Hepatic stellate cell (primary cell): ENCODE measurements at places on chromosomes 1 and 21.

GRCh38 chr1:150613061-150613920 lies 16.1 kb downstream of the ENSA start:
- peak; percentile 62 for DNase-seq

DNA sequence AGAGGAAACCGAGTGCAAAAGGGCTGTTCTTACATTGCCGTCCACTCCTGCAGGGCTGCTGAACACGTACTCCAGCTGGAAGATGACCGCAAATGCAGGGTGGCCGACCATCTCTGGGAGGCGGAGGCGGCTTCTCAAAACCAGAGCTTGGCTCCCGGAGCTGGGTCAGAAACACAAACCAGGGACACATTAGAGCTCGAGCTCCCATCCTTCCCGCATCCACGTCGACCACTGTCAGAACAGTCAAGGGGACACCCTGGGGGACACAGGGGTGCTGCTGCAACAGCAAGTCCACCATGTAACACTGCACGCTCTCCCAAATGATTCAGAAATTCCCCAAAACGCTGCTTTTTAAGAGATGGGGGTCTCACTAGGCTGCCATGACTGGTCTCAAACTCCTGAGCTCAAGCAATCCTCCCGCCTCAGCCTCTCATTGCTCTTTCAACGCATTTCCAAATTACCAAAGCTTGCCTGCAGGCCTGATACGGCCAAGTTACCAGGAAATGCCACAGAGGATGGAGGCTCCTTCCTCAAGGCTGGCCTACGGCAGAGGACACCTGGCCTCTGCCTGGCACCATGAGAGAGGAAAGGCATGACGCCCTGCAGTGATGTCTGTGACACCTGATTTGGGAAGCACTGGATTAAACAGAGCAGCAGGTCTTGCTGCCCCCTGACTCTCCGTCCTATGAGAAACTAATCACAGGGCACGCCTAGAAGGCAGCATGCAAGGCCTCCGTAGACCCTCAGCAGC lies 45.0 kb downstream of the NPHP4 start:
- no peak for DNase-seq

DNA sequence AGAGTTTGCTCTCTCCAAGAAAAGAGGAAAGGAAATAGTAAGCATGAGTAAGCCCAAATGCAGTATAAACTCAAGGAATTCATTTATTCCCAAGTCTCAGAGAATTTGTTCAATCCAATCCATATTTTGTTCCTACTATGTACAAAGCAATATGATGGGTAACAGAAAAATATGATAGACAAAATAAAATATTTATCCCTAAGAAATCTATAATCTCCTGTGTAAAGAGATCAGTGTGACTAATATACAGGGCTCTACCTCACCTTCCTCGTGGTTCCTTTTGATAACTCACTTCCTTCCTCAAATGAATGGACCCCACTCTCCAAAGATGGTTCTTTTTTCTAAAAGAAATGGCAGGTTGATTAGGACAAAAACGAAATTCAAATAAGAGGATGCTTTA lies 7.6 kb downstream of the CLSPN start:
- DNase-seq, result no peak

DNA sequence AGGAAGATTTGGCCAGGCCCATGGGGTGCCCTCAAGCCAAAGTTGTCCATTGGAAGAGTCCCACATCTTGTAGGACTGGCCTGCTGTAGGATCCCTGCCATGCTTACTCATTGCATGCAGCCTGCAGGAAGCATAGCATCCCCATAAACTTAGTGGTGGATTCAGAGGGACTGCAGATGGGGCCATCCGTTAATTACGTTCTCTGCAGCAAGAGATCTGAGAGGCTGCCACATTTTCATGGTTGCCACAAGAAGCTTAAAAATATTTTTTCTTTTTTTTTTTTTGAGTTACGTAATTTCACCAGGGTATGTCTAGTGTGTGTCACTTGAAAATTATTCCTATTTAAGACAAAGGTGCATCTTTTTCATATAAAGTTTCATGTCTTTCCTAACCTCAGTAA lies 329.7 kb upstream of the USP24 start:
- no peak for DNase-seq

- no peak for DNase-seq
These were observed 136.7 kb downstream of the TLR5 start for GRCh38 chr1:223006371-223006770.

- DNase-seq, result no peak
These were observed 75.1 kb downstream of the UCHL5 start for GRCh38 chr1:192984080-192984479.

DNA sequence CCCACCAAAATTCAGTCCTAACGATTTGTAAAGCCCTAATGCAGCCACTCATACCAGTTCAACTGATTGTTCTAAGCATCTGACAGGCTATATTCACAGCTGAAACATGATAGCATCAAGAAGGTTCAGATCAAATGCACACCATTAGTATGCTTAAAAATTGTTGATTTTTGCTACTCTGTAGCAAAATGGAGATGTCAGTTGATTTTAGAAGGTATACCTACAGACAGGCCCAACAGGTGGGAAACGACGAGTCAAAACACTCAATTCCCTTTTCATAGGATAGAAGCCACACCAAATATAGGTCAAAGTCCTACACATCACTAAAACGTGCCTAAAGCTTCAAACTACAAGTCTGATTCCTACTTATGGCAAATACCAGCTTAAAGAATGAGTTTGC lies 6.7 kb downstream of the SFPQ start:
- DNase-seq, result no peak

- no peak for DNase-seq
These were observed 3.9 kb downstream of the LAPTM5 start for GRCh38 chr1:30753660-30754123.

- no peak for DNase-seq
These were observed at the start of gene CFAP74 for GRCh38 chr1:2003541-2004131. Gene CFAP74 (minus strand): TSS chr1:2003786. CDS start chr1:1990956, 12,830 bp downstream.

DNA sequence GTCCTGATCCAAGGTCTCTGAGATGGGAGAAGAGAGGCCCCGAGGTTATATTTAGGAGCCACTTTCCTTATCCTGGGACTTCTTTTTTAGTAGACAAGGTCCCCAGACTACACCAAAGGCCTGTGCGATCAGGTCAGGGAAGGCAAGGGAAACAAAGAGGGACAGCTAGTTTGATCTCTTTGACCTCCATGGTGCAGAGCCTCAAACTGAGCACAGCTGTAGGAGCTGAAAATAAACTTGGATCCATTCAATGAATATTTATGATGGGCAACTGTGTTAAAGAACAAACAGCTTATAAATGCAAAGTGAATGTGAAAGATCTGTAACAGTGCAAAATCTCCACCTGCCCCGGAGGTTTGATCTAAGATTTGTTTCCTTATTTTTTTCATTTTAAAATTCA lies 256.6 kb downstream of the DYRK1A start:
- DNase-seq, result no peak

DNA sequence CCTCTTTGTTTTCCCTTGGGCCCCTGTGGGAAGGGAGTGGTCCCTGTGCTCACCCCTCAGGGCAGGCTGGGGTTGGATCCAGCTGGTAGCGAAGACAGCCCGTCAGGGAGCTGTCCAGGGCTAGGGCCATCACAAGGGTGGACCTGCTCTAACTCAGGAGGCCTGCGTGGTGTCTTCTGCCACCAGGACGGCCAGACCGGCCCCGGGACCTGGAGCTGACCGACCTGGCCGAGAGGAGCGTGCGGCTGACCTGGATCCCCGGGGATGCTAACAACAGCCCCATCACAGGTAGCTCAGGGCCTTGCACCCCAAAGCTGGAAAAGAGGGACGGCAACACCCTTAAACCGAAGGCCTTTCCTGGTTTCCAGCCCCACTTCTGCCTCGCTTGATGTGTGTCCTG lies 64.2 kb upstream of the CNTN2 start:
- DNase-seq, result no peak

DNA sequence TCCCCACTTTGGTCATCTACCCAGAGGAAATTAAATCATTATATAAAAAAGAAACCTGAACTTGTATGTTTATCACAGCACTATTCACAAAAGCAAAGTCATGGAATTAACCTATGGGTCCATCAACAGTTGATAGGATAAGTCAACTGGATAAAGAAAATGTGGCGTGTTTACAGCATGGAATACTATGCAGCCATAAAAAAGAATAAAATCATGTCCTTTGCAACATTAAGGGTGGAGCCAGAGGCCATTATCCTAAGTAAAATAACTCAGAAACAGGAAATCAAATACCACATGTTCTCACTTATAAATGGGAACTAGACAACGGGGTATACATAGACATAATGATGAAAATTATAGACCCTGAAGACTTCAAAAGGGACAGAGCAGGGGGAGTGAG lies 27.6 kb upstream of the KCNK1 start:
- no peak for DNase-seq

GRCh38 chr1:208997726-208998312 lies 585.7 kb upstream of the CAMK1G start:
- no peak for DNase-seq

GRCh38 chr1:88595355-88596002 lies 88.6 kb upstream of the PKN2 start:
- DNase-seq, result peak; percentile 8

DNA sequence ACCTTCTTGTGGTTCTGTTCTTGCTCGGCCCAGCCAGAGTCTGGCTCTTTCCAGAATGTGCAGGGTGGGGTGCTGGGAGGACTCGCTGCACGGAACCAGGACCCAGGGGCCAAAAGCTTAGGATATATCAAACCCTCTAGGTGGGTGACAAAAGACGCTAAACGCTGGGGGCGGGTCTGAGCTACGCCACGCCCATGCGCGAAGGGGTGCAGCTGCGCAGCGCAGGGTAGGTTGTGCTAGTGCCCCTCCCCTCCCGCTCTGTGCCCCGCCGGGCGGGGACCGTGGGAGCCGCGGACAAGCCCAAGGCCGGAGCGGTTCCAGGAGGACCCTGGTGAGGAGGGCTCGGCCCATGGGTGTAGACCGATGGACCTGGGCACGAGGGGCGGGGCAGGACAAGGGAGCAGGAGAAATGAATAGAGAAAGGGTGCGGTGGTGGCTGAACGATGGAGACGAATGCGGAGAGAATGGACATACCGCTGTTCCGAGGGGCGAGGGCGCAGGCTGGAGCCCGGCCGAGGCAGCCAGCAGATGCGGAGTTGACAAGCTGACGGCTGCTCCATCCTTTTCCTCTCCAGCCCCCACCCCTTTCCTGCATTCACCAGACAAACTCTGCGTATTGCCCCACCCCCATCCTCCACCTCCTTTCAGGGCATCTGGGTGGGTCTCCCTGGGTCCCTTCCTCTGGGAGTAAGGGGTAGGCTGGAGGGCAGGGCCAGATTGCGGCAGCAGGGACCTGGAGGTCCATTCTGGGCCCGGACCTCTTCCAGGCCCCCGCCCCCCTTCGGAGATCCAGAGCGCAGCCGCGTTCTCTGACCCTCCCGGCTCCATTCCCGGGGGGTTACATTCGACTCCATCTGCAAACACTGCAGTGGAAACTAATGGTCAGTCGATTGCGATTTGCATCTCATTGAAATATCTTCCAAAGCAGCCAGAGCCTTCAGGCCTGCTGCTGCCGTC lies at the start of gene RUSC1:
Gene RUSC1 (plus strand): TSS at position 234 of the 957 bp plus-strand sequence. CDS start 880 bp downstream, outside the sequence.
- peak; percentile 80 for DNase-seq

GRCh38 chr21:42360317-42360716 lies 6.0 kb downstream of the TFF1 start:
- DNase-seq, result no peak

GRCh38 chr1:198771563-198772153 lies 132.8 kb downstream of the PTPRC start:
- DNase-seq, result peak; percentile 4

DNA sequence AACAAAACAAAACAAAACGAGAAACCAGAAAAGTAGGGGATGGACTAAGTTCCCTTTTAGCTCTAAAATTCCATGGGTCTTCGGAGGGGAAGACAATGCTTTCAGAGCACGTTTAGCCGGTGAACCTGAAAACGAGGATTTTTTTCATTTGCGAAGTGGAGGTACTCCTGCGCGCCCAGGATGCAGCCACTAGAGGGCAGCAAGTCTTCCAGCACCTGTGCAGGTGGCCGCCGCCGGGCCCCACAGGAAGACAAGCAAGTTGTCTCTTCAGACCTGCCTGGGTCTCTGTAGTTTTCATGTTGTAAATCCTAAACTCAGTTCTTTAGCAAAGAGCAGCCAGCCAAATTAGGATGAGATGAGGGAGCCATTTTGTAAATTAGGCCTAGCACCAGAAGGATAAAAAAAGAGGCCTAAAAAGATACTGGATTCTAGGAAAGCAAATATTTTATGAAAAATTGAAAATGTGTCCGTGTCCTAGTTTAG lies 17.7 kb upstream of the SNX27 start:
- no peak for DNase-seq

DNA sequence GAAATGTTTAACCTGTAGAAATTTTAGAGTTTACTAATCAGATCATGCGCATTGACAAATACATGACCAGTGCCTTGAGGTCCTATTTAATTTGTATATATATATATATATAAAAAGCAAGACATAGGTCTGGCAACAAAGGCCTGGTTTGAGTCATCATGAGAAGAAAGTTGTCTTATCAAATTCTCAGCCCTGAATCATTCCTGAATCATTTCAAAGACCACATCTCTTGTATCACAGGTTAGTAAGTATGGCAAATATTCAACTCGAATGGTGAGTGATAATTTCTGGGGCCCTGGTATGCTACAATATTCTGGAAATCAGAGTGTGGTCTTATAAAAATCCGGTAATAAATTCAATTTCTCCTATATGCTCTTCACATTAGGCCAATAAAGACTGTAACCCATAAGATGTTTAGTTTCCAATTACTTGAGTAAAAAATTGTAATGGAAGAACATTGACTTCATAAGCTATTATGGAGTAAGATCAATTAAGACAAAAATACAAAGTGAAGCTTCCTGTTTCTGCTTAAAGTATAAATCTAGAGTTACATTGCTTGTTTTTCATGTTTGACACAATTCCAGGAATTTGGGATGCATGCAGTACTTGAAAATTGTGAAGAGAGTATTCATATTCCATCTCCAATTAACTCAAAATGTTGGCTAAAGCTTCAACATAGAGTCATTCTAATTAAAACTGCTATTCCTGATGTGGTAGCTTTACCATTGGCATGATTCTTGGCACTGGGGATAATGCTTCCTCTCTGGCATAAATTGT lies 309.4 kb downstream of the BRINP3 start:
- no peak for DNase-seq

GRCh38 chr1:159879977-159880376 lies 17.5 kb upstream of the VSIG8 start:
- peak; percentile 43 for DNase-seq

DNA sequence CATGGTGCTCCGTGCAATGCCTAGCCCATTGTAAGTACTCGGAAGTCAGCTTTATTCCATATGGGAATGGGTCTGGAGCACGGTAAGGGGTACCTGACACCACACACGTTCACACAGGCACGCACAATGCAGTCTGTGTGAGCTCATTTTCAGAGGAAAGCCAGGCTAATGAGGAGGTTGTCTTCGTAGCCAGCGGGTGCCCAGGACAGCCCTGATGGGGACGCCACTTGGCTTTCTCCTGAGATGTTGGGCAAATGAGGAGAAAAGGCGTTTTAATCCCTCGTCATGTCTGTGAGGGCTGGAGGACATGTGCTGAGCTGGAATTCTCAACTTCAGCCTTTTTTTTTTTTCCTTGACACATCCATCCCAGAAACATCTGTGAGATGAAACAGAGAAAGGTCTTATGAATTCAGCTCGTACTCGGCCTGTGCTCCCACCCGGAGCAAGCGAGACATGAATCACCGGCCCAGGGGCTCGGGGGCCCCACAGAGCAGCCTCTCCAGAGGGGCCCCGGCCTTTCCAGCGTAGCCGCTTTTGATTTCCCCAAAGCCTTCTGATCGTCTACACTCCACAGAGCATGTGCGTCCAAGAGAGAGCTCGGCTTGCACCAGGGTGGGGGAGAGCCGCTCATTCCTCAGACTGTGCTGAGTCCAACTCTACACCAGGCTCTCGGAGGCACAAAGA lies 125.1 kb downstream of the EPHB2 start:
- DNase-seq, result no peak

- DNase-seq, result no peak
These were observed 3.3 kb upstream of the PIGK start for GRCh38 chr1:77222496-77222895.

GRCh38 chr1:109252893-109253802 lies 3.8 kb downstream of the CELSR2 start:
- DNase-seq, result no peak
